ENCODE measurements at places on chromosomes 13 and 19.

- H3K4me3 ChIP-seq: no peak overlapping the region
- H3K4me1 ChIP-seq: no peaks in the 10 kb centered on the region
- H3K27me3 ChIP-seq: no peaks in the 10 kb centered on the region
- DNase-seq: no peak
- H3K27ac ChIP-seq: no peak overlapping the region
Measured at GRCh38 chr19:7888826-7889217, 512 bp downstream of the LRRC8E start.

- no peaks in the 10 kb centered on the region for H3K27me3 ChIP-seq
- H3K4me1 ChIP-seq: no peaks in the 10 kb centered on the region
- no peaks in the 10 kb centered on the region for H3K36me3 ChIP-seq
- H3K4me3 ChIP-seq: no peak overlapping the region
Measured at GRCh38 chr13:41107104-41107571, 25.5 kb downstream of the KBTBD6 start.

GRCh38 chr13:97333983-97334382 is 100.0 kb upstream of the RAP2A start:
- H3K27me3 ChIP-seq: no peaks in the 10 kb centered on the region
- no peak overlapping the region for H3K4me3 ChIP-seq
- H3K4me1 ChIP-seq: peaks cover 9% of the 10 kb centered on the region
- H3K27ac ChIP-seq: no peak overlapping the region
- H3K36me3 ChIP-seq: peaks cover 18% of the 10 kb centered on the region

- no peak for DNase-seq
- H3K36me3 ChIP-seq: no peaks in the 10 kb centered on the region
- peaks cover 5% of the 10 kb centered on the region for H3K4me1 ChIP-seq
- H3K4me3 ChIP-seq: no peak overlapping the region
- no peaks in the 10 kb centered on the region for H3K27me3 ChIP-seq
Measured at GRCh38 chr13:71021825-71022422, 845.1 kb downstream of the DACH1 start.

GRCh38 chr13:107233541-107233940 is 665.6 kb upstream of the ARGLU1 start:
- H3K27me3 ChIP-seq: no peaks in the 10 kb centered on the region
- no peak overlapping the region for H3K27ac ChIP-seq
- no peak for DNase-seq
- no peaks in the 10 kb centered on the region for H3K4me1 ChIP-seq
- no peak overlapping the region for H3K4me3 ChIP-seq

DNA sequence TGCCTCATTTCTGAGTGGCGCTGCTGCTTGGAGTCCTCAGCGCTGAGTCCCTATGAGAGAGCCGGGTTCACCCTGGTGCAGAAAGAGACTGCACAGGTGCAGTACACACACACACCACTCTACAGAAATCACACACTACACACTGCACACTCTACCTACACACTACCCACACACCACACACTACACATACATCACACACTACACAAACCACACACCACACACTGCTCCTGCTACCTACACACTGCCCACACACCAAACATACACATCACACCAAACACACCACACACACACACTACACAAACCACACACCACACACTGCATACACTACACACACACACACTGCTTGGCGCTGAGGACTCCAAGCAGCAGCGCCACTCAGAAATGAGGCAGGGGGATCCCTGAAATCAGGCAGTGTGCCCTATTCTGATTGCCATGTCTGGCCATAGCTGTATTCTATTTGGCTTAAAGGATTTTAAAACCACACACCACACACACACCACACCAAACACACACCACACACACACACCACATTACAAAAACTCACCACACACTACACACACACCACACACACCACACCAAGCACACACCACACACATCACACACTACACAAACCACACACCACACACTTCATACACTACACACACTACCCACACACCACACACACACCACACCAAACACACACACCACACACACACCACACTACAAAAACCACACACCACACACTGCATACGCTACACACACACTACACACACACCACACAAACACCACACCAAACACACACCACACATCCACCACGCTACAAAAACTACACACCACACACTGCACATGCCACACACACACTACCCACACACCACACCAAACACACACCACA is 4.9 kb downstream of the MAG start:
- H3K27me3 ChIP-seq: no peaks in the 10 kb centered on the region
- H3K4me1 ChIP-seq: no peaks in the 10 kb centered on the region
- H3K4me3 ChIP-seq: peak overlapping the region; percentile 51
- DNase-seq: no peak
- no peaks in the 10 kb centered on the region for H3K36me3 ChIP-seq
- H3K27ac ChIP-seq: no peak overlapping the region

DNA sequence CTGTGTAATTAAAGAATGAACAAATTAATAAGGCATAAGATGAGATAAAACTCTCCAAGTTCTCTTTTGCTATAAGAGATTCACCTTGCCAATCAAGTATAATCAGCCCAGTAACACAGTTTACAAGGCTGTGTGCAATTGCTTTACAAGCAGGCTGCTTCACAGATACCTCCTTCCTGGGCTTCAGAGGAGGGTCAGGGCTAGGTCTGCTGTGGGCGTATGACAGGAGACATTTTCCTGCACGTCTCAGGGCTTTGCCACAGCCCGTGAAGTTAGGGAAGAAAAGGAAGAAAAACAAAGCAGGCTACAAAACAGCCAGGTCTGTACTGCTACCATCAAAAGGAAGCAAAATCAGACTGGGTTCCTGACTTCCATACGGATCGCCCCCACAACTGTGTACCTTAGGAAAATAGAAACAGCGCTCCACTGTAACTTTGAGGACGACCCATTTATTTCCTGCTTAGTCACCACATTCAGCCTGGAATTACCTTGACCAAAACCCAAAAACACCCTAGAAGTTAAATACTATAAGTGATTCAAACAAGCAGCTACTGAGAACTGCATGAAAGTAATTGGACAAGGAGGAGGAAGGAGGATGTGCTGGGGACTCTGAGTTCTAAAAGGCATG is 12.4 kb downstream of the EFNB2 start:
- H3K27ac ChIP-seq: no peak overlapping the region
- H3K4me1 ChIP-seq: peaks cover 33% of the 10 kb centered on the region
- no peak overlapping the region for H3K4me3 ChIP-seq
- no peak for DNase-seq

- no peak overlapping the region for H3K4me3 ChIP-seq
- H3K4me1 ChIP-seq: no peaks in the 10 kb centered on the region
- no peak for DNase-seq
- no peaks in the 10 kb centered on the region for H3K27me3 ChIP-seq
- no peaks in the 10 kb centered on the region for H3K36me3 ChIP-seq
Measured at GRCh38 chr13:37349916-37350315, 244.5 kb upstream of the CSNK1A1L start.

Measured in trophoblast cell (in vitro differentiated cells and primary cell).